ENCODE measurements at places on chromosomes 5 and 9. TPM values are rescaled to one million over a fixed set of nuclear protein-coding genes. Genes with fewer than 3 reads are reported as not detected.

GRCh38 chr5:180162304-180162661, 46.7 kb downstream of the RASGEF1C start:
- H3K4me3 ChIP-seq = no peak overlapping the region
- H3K36me3 ChIP-seq = no peaks in the 10 kb centered on the region
- H3K4me1 ChIP-seq = no peaks in the 10 kb centered on the region

DNA sequence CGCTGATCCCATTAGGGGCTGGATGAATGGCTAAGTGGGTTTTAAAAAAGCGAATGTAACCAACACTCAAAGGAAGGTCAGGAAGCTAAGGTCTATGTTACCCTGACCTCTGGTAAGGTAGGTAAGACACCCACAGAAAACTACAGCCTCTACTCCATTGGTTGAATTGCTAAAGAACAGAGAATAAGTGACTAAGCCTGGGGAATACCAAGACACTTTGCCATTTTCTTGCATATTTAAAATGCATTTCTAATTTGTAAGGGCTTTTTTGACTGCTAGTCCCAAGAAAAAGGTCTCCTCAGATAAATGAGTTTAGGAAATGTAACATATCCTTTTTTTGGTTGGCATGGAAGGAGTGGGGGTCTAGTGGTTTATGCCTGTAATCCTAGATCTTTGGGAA, 368.7 kb downstream of the BNC2 start:
- no peak overlapping the region for H3K27ac ChIP-seq
- H3K4me3 ChIP-seq = no peak overlapping the region

DNA sequence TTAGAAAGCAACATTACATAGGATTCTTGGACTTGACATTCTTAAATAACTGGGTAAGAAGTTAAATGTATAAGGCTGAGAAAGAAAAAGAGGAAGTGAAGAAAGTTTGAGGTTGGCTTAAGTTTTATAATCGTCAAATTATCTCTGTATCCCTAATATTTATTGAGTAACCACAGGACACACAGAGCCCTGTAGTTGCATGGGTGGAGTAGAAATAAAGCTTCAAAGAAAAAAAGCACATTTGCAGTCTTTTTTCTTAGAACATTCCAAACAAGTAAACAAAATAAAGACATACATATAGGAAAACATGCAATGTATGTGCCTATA, 137.0 kb downstream of the CCDC192 start:
- no peaks in the 10 kb centered on the region for H3K36me3 ChIP-seq
- H3K4me3 ChIP-seq = no peak overlapping the region
- no peaks in the 10 kb centered on the region for H3K27me3 ChIP-seq
- no peaks in the 10 kb centered on the region for H3K4me1 ChIP-seq

PPP1R26 gene
- polyA plus RNA-seq = 0.06 TPM

- peaks cover 37% of the 10 kb centered on the region for H3K36me3 ChIP-seq
- no peaks in the 10 kb centered on the region for H3K27me3 ChIP-seq
Measured at GRCh38 chr9:124855944-124856765, 2.9 kb downstream of the WDR38 start.

DNA sequence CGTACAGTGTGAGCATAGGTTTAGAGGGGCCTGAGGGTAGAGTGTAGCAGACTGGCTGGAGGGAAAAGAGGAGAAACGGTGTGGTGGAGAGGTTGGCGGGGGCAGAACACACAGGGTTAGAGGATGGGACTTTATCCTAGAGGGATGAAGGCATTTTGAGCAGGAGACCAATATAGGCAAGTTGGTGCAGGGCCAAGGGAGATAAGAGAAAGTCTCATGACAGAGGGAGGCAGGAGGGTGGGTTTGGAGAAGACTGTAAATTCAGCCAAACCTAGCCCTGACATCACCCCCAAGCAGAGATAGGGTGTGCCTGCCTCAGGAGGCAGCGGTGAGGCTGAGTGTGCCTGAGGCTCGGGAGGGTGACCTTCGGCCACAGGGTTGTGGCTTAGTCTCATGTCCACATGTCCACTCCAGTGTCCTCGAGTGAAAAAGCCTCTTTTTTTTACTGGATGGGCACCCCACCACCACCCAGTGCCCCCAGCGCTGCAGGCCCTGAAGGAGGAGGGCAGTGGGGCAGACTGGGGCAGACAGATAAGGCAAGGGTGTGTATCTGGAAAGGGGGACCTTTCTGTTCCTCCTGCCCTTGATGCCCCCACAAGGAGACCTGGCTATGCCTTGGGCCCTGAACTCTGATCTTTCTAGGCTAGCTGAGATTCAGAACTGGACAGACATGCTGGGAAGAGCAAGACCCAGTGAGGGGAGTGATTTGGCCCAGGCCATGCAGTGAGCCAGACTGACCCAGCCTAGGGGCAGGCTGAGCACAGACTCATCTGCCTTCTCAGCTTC, 108.7 kb downstream of the RGS3 start:
- H3K36me3 ChIP-seq = no peaks in the 10 kb centered on the region
- H3K27ac ChIP-seq = no peak overlapping the region
- H3K4me3 ChIP-seq = no peak overlapping the region
- no peak for DNase-seq
- peaks cover 1% of the 10 kb centered on the region for H3K4me1 ChIP-seq

DNA sequence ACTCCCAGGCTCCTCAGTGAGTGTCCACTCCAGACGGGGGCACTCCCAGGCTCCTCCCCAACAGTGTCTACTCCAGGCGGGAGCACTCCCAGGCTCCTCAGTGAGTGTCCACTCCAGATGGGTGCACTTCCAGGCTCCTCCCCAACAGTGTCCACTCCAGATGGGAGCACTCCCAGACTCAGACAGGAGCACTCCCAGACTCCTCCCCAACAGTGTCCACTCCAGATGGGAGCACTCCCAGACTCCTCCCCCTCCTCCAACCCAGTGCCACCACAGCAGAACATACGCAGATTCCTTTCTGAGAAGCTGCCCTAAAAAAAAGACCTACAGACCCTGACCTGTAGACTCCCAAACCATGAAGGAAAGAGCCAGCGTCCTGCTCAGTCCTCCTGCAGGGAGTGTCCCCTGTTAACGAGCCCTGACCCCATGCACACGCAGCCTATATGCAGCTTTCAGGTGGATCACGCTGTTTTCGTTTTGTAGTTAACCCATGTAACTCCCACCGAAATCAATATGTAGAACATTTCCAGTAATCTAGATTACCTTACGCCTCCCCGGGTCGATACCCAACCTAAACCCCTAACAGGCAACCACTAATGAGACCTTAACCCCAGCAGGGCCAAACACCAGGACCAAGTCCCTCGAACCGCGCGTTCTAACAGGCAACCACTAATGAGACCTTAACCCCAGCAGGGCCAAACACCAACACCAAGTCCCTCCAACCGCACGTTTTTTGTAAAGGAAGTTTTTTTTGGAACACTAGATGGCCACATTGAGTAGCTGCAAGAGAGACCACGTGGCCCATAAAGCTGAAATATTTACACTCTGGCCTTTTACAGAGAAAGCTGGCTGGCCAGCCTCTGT, 15.7 kb downstream of the PNPLA7 start:
- H3K27ac ChIP-seq = no peak overlapping the region
- H3K4me3 ChIP-seq = no peak overlapping the region
- peaks cover 5% of the 10 kb centered on the region for H3K4me1 ChIP-seq
- no peaks in the 10 kb centered on the region for H3K27me3 ChIP-seq

GNG10 gene
- polyA plus RNA-seq = 29.2 TPM

SHISAL2B gene
- polyA plus RNA-seq = not detected

DNA sequence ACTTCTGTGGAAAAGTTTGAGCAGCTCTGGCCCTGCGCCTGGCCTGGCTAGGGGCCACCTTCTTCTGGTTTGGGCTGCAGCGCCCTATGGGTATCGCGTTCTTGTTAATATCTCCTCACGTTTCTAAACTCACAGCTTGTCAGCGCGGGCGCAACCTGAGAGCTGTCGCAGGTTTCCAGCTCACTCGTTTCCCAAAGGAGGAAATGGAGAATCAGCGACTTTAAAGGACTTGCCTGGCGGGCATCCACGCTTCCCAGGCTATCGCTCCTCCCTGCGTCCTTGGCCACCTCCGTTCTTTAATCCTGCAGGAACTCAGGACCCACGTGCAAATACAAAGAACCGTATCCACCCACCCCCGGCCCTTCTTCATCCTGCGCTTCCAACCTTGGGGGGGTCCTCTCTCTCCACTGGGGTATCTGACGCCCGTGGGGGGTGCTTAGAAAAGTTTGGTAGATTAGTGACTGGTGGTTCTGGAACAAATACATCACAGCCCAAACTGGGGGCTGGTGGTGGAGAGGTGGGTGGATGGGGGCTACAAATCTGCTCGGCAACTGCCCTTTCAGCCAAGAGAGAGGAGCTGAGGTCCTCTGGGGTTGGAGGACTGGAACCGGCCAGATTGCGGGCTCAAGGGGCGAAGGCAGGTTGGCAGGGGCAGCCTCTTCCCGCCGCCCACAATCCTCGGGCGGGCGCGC, 578 bp upstream of the PSAT1 start:
- no peaks in the 10 kb centered on the region for H3K27me3 ChIP-seq
- DNase-seq = peak; percentile 7
- peak overlapping the region; percentile 59 for H3K4me3 ChIP-seq
- H3K4me1 ChIP-seq = peaks cover 25% of the 10 kb centered on the region
- no peak overlapping the region for H3K27ac ChIP-seq

SMIM32 gene
- polyA plus RNA-seq = not detected

SREK1IP1 gene
- polyA plus RNA-seq = 38.3 TPM

DNA sequence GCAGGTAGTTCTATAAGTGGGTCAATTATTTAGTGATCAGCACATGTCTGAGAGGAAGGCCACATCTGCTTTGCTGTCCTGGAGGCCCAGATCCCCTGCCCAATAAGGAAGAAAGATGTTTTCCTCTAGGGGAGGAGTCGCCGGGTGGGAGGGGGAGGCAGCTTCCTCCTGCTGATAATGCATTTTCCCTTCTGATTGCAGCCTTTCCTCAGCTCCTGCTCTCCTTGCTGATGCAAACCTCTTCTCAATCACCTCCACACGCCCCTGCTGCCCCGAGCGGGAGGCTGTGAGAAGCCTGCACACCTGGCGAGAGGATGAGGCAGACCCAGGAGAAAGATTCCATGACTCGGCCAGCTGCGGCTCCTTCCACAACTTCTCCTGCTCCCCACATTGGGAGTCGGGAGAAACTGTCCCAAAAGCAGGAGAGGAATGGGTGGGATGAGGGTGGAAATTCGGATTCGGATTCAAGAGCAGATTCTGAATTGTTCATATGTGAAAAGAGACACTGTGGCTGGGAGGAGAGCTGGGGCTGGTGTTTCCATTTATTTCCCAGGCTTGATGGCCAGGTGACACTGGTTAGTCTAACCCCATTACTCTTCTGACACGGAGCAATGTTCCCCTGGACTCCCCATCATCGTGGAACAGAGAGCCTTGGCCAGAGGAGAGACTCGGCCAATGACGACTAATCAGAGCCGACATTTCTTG, 6.8 kb upstream of the NTNG2 start:
- no peak overlapping the region for H3K4me3 ChIP-seq
- H3K36me3 ChIP-seq = no peaks in the 10 kb centered on the region

IGFBPL1 gene
- not detected for polyA plus RNA-seq

- H3K4me1 ChIP-seq = no peaks in the 10 kb centered on the region
- H3K27me3 ChIP-seq = no peaks in the 10 kb centered on the region
- no peaks in the 10 kb centered on the region for H3K36me3 ChIP-seq
- no peak for DNase-seq
- no peak overlapping the region for H3K27ac ChIP-seq
Measured at GRCh38 chr5:113052041-113052795, 75.6 kb downstream of the DCP2 start.

TTLL11 gene
- polyA plus RNA-seq = 3.3 TPM

SOHLH1 gene
- polyA plus RNA-seq = not detected

QSOX2 gene
- 0.33 TPM for polyA plus RNA-seq

NR2F1 gene
- polyA plus RNA-seq = not detected

- no peak for DNase-seq
- peaks cover 59% of the 10 kb centered on the region for H3K36me3 ChIP-seq
- H3K4me3 ChIP-seq = no peak overlapping the region
- H3K27ac ChIP-seq = no peak overlapping the region
Measured at GRCh38 chr9:136511670-136512592, 29.1 kb upstream of the SEC16A start.
